Uterus (tissue), 4 donors: ENCODE measurements at places on chromosomes 3 and 15.

DNA sequence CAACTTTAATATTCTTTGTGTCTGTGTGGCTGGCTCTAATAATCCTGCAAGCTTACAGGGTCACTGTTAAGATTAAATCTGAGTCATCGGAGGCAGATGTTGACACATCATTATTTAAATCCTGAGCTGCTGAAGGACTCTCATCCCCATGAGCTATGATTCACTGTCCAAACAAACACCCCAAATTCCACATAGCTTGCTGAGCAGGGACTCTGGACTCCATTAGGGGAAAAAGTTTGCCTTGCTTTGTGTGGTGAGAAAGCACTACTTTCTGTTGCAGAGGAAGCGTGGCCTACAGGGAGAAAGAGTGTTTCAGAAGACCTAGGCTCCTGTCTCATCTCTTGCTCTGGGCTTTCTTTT lies 213.7 kb downstream of the PDCD6IP start:
- no peaks in the 10 kb centered on the region for H3K4me1 ChIP-seq
- no peaks in the 10 kb centered on the region for H3K36me3 ChIP-seq
- H3K4me3 ChIP-seq: no peak overlapping the region
- no peaks in the 10 kb centered on the region for H3K27me3 ChIP-seq
- H3K27ac ChIP-seq: no peak overlapping the region

- no peak for DNase-seq
- H3K4me1 ChIP-seq: no peaks in the 10 kb centered on the region
- H3K27me3 ChIP-seq: peaks cover 10% of the 10 kb centered on the region
- H3K36me3 ChIP-seq: no peaks in the 10 kb centered on the region
- H3K27ac ChIP-seq: no peak overlapping the region
Measured at GRCh38 chr15:89492111-89492641, 4.2 kb downstream of the RHCG start.

GRCh38 chr3:96000966-96001365 lies 813.4 kb upstream of the EPHA6 start:
- DNase-seq: no peak
- H3K27ac ChIP-seq: no peak overlapping the region
- no peaks in the 10 kb centered on the region for H3K4me1 ChIP-seq
- H3K27me3 ChIP-seq: no peaks in the 10 kb centered on the region
- H3K36me3 ChIP-seq: no peaks in the 10 kb centered on the region

GRCh38 chr15:50390554-50391264 lies 33.5 kb upstream of the USP8 start:
- no peak overlapping the region for H3K4me3 ChIP-seq
- no peaks in the 10 kb centered on the region for H3K36me3 ChIP-seq
- H3K27ac ChIP-seq: no peak overlapping the region
- no peak for DNase-seq
- no peaks in the 10 kb centered on the region for H3K4me1 ChIP-seq
